Gastrocnemius medialis (tissue), 4 donors: ENCODE measurements at places on chromosomes 7 and 10. TPM values are rescaled to one million over a fixed set of nuclear protein-coding genes. Genes with fewer than 3 reads are reported as not detected.

- DNase-seq = no peak
- H3K4me3 ChIP-seq = no peak overlapping the region
- H3K27me3 ChIP-seq = no peaks in the 10 kb centered on the region
- peaks cover 49% of the 10 kb centered on the region for H3K4me1 ChIP-seq
- peak overlapping the region; percentile 96 for H3K27ac ChIP-seq
These were observed 54.1 kb downstream of the NRAP start for GRCh38 chr10:113609704-113610108.

GRCh38 chr7:33881316-33881715, 24.0 kb upstream of the BMPER start:
- H3K4me1 ChIP-seq = no peaks in the 10 kb centered on the region
- H3K27me3 ChIP-seq = no peaks in the 10 kb centered on the region

DNA sequence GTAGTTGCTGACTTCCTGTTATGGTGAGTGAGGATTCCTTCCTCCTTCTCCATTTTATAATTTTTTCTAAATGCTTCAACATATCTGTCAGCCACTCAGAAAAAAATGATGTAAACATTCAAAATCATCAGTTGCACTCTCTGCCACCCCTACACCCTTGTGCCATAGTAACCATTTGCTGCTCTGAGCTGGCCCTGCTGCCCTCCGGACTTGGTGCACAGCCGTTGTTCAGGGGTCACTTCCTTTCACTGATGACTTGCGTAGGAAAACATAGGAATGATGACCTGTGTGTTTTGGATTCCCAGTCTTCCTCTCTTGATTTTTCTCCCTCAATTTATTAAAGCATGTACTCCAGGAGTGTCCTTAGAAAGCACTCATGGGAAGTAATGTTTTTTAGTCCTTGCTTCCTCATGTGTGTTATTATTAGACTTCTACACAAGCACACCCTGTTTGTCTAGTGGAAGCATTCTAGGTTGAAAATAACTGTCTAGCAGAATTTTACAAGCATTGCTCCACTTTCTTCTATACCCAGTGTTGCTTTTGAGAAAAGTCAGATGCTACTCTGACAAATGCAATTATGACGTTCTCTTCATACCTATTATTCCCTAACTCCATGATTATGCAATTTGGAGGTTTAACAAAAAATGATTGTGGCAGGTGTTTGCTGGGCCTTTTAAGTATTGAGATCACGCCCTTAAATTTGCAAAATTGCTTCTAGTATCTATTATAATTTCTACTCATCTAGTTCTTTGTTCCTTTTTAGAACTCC, 62.6 kb upstream of the MTPN start:
- H3K4me3 ChIP-seq = no peak overlapping the region
- no peak for DNase-seq
- H3K27ac ChIP-seq = no peak overlapping the region
- no peaks in the 10 kb centered on the region for H3K36me3 ChIP-seq
- peaks cover 23% of the 10 kb centered on the region for H3K4me1 ChIP-seq

- no peaks in the 10 kb centered on the region for H3K36me3 ChIP-seq
- H3K27me3 ChIP-seq = no peaks in the 10 kb centered on the region
- no peak for DNase-seq
- no peak overlapping the region for H3K27ac ChIP-seq
- H3K4me3 ChIP-seq = no peak overlapping the region
These were observed 15.8 kb downstream of the DPY19L1 start for GRCh38 chr7:35021445-35021844.

DNA sequence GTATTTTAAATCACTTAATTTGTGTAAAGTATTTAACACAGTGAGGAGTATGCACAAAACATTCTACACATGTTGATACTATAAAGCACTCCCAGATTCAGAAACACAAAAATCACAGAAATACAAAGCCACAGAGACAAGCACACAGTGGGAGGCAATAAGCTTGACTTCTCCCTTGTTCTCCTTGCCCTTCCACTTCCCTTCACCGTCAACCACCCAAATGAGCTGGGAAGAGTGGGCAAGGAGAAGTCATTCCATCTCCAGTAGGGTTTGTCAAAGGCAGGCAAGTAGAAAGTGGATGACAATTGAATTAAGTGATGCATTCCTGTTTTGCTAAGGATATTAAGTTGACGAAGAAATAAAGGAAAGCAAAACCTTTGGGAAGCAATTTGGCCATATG, 4.2 kb upstream of the TMEM139 start:
- H3K4me3 ChIP-seq = no peak overlapping the region
- no peaks in the 10 kb centered on the region for H3K36me3 ChIP-seq
- no peak for DNase-seq
- no peak overlapping the region for H3K27ac ChIP-seq

- peaks cover 54% of the 10 kb centered on the region for H3K4me1 ChIP-seq
- H3K4me3 ChIP-seq = no peak overlapping the region
- peak overlapping the region; percentile 49 for H3K27ac ChIP-seq
- H3K27me3 ChIP-seq = no peaks in the 10 kb centered on the region
- DNase-seq = no peak
These were observed 12.2 kb downstream of the PTPN12 start for GRCh38 chr7:77549106-77549870.

Gene C7orf57
- total RNA-seq = not detected

Gene FLNC
- 1,071 TPM for total RNA-seq

Gene MYH16
- not detected for total RNA-seq
